ENCODE measurements at places on chromosomes 5 and 9. TPM values are rescaled to one million over a fixed set of nuclear protein-coding genes. Genes with fewer than 3 reads are reported as not detected.

DNA sequence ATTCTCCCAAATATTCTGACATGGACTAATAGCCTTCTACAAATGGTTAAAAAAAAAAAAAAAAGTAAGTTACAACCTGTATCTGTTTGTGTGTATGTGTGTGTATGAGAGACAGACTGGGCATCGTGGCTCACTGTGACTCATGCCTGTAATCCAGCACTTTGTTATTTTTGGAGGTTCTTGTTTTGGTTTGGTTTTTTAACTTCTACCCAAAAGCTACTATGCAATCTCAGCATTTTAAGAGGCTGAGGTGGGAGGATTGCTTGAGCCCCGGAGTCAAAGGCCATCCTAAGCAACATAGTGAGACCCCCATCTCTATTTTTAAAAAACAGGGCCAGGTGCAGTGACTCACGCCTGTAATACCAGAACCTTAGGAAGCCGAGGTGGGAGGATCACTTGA lies 17.6 kb upstream of the HAVCR1 start:
- no peak for DNase-seq

GRCh38 chr9:93139365-93140182 lies 5.5 kb upstream of the NINJ1 start:
- DNase-seq, result no peak

DNA sequence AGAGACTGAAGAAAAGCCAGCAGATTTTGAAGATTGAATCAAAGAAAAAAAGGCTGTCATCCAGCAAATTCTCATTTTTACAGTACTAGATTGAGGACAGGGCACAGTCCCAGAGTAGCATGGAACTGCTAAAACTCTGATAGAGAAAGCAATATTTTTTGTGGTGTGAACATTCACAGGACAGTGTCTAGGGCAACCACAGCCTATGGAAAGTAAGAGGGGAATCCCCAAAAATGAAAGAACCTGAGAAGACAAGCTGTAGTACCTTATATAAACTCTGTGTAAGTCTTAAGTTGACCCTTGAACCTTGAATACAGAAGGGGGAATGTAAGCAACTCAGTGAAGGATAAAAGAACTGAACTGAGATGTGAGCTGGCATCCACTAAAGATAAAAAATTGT lies 540.3 kb downstream of the HINT1 start:
- DNase-seq, result no peak

DNA sequence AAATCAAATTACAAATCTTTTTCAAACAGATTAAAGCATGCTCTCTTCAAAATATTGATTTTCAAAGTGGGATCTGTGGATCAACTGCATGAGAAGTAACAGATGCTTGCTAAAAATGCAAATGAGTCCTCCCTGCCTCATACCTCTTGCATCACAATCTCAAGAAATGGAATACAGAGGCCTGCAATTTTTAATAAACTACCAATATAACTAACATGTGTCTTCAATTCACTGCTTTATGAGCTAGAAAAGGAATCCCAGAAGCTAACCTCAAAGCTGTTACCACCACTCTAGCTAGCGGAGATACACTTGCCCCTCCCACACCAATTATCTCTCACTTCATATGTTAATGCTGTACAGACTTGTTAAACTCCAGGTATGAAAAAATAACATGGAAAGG lies 9.6 kb downstream of the OR13C5 start:
- no peak for DNase-seq

GRCh38 chr5:142484821-142485387 lies 160.1 kb upstream of the SPRY4 start:
- no peak for DNase-seq

RUSC2 gene
- 15.0 TPM for polyA plus RNA-seq

TOR4A gene
- 0.81 TPM for polyA plus RNA-seq

PCDHA11 gene
- polyA plus RNA-seq, result not detected

LCP2 gene
- polyA plus RNA-seq, result not detected

HNRNPK gene
- polyA plus RNA-seq, result 470 TPM

PCDHGA11 gene
- 0.18 TPM for polyA plus RNA-seq

GABBR2 gene
- polyA plus RNA-seq, result not detected
